ENCODE measurements at places on chromosomes 11 and 22.

GRCh38 chr11:74819400-74819799 is 70.8 kb downstream of the RNF169 start:
- no peak for DNase-seq

- no peak for DNase-seq
These were observed 37.1 kb upstream of the RAB38 start for GRCh38 chr11:88212300-88212699.

DNA sequence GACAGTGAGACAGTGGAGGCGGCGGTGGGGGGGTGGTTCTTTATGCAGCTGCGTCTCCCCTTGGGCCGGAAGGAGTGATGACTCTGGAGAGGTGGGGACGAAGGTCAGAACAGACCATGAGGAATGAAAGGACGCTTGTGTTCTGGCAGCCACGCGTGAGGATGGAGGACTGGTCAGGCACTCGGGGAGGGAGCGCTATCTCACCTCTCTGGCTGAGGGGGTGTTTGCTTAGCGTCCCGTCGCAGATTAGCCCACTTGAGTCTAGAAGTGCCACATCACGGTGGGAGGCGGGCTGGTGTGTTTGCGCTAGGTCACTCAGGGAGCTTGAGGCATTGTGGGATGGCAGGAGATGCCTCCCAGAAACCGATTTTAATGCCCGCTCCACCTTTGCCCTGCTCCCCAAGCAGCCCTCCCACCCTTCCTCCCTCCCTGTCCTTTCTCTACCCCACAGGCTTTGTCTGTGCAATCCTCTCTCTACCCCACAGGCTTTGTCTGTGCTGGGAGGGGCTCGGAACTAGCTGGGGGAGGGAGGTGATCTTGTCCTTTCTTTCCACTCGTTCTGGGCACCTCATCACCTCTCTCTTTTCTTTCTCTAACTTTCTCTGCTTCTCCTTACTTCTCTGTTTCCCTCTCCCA is 97.8 kb downstream of the PKNOX2 start:
- no peak for DNase-seq

DNA sequence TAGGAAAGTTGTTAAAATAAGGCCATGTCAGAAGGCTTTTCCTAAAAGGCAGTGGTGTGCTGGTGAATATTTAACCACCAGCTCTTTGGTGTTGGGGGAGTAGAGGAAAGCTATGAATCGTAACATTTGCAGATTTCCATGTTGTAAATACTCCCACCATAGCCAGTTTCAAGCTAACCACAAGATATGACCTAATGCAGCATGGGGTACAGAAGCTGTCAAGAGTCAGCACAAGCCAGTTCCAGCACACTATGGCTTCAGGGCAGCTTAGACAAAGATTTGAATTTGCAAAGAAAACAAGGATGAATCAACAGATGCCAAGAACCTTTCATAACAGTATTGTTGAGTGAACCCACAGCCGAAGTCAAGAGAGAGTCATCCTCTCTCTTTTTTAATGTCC is 40.0 kb downstream of the COMMD9 start:
- no peak for DNase-seq
